ENCODE measurements at places on chromosomes 4 and X.

GRCh38 chr4:162700815-162701361 is 465.8 kb downstream of the NAF1 start:
- no peak for DNase-seq

GRCh38 chr4:186501554-186501953 is 53.8 kb downstream of the MTNR1A start:
- no peak for DNase-seq

DNA sequence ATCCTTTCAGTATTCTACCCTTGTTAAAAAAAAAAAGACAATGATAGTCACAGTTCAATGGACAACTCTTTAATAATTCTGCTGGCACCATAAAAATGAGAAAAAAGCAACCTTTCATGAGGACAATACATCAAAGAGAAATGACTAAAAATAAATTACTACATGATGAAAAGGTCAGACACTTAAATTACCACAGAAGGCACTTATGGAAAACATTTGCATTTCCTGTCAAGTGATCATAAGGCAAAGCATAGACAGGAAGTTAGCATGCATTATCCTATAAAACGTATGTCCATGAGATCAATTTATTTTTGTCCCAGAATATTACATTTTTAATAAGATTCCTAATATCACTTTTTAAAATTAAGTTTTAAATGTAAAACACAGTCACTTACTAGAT is 303.8 kb downstream of the SPOCK3 start:
- no peak for DNase-seq

DNA sequence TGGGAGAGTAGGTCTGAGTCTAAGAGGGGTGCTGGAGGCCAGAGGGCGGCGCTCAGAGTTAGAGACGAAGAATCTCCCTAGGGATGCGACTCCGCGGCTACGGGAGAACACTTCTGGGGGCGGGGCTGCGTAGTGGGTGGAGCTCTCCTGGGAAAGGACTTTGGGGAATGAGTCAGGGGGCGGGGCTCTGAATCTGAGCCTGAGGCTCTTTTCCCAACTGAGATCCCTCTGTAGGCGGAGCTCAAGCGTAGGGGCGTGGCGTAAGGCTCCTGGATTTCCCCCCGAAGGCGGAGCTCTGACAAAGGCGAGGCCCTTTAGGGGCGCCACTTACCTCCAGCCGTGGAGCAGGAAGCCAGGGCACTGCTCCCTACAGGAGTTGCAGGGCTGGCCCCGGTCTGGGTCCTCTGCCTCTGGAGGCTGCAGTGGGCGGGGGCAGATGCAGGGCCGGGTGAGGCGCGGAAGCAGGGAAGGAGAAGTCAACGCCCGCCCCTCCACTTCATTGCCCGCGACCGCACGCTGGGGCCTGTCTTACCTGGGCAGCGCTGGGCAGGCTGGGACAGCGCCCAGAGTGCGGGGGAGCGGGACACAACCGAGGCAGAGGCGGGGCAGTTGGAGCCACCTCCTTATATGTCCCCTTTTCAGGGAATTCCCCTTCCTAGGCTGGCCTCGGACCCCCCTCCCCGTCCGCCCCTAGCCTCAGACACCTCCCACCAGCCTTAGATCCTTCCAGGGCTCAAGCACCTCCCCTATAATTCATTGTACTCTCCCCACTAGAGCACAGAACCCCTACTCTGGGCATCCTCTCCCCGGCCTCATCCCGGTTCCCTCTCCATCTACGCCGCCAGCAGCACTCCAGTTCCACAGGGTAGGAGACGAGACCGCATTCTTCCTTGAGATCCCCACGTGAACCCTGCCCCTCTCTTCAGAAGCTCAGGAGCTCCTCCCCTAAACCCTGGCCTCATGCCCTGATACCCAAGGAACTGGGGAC is 1.6 kb downstream of the PRICKLE3 start:
- peak; percentile 83 for DNase-seq

GRCh38 chrX:35562395-35562794 is 235.7 kb upstream of the MAGEB16 start:
- DNase-seq: no peak

GRCh38 chr4:187019896-187020295 is 296.2 kb upstream of the FAT1 start:
- no peak for DNase-seq

GRCh38 chrX:129310000-129310399 is 213.3 kb downstream of the SMARCA1 start:
- DNase-seq: no peak

- no peak for DNase-seq
Observed at GRCh38 chr4:88442689-88443191, 14.2 kb upstream of the HERC5 start.

- DNase-seq: peak; percentile 48
Observed at GRCh38 chr4:184267673-184268583, 50.3 kb upstream of the ENPP6 start.

DNA sequence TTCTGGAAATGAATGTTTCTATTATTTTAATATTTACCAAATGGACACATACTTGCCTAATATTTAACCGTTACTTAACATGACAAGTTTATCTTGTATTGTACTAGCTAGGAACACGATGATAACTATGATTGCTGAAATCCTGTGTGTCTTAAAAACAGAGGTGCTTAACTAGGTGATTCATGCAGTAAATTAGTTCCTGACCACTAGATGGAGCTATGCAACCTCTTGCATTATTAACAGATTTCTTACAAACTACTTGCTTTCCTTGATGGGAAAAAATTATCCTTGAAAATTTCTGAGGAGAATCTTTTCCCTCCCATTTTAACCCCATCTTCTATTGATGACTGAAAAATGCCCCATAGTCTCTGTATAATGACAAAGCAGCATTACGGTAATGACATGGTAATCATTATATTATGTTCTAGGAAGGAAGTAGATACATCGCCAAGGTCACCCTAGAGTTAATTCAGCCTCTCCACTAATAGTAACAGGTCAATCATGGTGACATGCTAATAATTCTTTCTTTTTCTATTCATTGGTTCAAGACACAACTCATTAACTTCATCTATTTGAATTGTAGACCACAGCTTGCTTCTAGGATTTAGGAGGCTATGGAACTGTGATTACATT is 844.2 kb downstream of the RAPGEF2 start:
- DNase-seq: peak; percentile 23

DNA sequence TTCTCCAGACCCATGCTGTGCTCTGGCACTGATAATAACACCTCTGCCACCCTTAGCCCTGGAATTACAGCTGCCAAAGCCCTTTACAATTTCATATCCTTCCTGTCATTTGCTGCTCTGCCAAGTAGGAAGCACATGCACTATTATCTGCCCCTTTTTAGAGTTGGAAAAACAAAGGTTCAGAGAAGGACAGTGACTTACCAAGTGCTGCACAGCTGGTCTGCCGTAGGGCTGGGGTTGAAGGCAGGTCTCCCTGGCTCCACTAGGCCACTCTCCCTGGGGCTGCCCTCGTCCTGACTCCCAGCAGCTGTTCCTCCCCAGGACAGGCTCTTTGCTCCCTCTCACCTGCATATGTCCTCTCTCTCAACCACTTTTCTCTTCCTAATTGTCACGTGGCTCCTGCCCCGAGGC is 73.4 kb downstream of the ANAPC4 start:
- DNase-seq: no peak

DNA sequence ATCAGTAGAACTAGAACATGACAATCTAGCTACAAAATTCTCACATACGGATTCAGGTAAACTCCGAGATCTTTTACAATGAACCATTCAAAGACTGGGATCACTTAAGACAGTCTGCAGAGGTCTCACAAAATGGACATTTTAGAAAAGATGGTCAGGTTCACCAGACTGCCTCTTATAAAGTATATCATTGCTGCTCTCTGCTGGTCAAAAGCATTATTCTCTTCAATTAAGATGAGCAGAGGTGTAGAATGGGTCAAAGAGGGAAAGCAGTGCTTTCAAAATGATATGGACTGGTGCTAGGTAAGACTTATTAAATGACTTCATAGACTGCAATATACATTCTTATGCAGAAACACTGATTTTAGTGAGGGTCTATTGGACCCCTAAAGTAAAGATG is 434.7 kb downstream of the PACRGL start:
- peak; percentile 2 for DNase-seq

GRCh38 chr4:183986971-183987946 is 82.2 kb downstream of the STOX2 start:
- peak; percentile 51 for DNase-seq

DNA sequence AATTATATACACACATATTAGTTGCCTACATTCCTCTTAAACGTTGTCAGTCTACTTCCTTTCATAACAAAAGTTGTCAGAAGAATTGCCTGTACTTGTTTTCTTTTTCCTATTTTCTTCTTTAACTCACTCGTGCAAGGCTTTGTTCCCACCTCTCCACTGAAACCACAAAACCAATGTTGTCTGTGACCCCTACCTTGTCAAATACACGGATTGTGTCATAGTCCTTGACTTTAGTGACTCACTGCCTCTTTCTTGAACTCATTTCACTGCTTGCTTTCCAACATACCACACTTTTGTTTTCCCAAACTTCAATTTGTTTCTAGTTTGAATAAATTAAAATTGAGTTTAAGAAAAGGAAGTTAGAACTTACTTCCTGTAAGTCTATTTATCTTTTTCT is 283.9 kb upstream of the AGA start:
- DNase-seq: no peak

GRCh38 chr4:82620126-82620735 is 58.4 kb upstream of the TMEM150C start:
- no peak for DNase-seq

GRCh38 chrX:109934434-109934833 is 68.5 kb upstream of the TMEM164 start:
- no peak for DNase-seq

DNA sequence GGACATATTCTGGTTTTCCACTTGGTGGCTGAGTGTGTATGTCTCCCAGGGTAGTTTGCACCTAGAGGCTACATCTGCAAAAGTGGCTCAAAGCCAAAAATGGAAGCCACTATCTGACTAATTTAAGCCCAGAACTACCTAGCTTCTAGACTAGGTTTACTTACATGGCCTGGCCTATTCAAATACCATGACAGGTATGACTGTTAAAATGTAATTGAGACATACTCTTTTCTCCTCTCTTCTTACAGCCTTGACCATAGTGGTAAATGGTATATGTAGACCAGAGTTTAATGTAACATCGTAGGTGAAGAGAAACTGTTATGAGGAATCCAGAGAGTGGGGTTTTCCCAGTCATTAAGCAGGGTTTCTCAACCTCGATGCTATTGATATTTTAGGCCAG is 2.6 kb upstream of the TRPC5 start:
- no peak for DNase-seq

DNA sequence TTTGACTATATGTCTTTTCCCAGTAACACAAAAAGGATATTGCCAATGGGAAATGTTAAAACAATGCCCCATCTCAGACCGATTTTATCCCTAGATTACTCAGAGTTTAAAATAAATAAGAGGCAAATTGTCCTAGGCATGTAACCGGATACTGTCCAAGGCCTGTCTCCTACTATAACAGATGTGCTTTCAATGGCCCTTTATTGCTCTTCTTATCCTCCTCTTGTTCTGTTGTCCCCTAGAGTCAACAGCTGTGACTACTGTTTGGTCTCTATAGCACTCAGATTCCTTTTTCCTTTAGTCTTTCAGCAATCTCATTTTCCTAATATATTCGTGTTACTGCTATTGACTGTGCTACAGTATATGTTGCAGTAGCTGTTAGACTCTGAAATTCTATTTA is 66.8 kb upstream of the PLS3 start:
- DNase-seq: peak; percentile 45

Measured in DMS153 (cell line).